ENCODE measurements at places on chromosomes 7 and 10.

DNA sequence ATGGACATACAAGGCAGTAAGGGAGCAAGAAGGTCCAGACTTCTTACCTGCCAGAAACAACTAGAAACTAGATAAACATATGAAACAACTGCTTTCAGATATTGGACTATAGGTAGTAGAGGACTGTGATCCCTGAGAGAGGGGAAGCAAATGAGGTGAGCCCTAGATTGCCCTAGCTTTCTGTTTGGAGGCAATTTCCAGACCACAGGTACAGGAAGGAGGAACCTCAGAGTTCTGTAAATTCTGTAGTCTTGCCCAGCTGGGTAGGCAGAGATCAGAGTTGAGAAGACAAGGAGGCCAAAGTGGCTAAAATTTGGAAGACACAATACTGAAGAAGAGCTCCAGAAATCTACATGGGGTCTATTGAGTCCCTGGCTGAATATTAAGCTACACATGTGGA lies 21.0 kb downstream of the CDK6 start:
- peaks cover 26% of the 10 kb centered on the region for H3K4me1 ChIP-seq
- H3K4me3 ChIP-seq, result no peak overlapping the region
- DNase-seq, result no peak

DNA sequence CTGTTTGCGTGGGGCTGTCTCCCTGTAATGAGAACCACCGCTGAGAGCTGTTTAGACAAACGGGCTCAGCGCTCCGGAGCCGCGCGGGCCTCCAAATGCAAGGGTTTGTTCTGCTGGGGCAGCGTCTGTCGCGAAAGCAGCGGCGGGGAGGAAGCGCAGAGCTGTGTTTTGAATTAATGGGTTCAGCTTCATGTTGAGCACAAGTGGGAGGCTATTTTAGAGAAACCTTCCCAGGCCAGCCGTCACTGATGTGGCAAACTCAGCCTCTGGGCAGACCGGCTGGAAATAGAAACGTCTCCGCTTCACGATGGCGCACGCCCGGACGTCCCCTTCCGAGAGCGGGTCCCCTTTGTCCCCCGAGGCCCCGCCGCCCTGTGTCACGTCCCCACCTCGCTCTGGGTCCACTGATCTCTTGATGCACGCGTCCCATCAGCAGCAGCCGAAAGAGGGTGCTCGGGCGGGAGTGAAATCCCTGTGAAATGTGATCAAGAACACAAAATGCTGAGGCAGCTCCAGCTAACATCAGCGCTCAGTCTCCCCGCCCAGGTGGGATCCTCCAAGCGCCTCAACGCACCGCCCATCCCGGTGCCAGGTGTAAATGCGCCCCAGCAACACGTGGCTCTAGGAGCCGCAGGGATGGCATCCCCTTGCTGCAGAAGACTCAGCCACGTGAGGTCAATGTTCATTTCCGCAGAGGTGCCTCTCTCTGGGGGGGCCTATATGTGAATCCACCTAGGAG lies 44.9 kb downstream of the BAMBI start:
- H3K4me3 ChIP-seq, result peak overlapping the region; percentile 35
- no peaks in the 10 kb centered on the region for H3K36me3 ChIP-seq
- peaks cover 31% of the 10 kb centered on the region for H3K4me1 ChIP-seq
- no peaks in the 10 kb centered on the region for H3K27me3 ChIP-seq

GRCh38 chr10:101141616-101142532 lies 10.8 kb downstream of the TLX1 start:
- H3K27me3 ChIP-seq, result peaks cover 95% of the 10 kb centered on the region
- H3K4me3 ChIP-seq, result no peak overlapping the region
- no peak overlapping the region for H3K27ac ChIP-seq
- 0 out of 2 replicates have a peak, but pooled peaks cover 3% of the 10 kb centered on the region for H3K4me1 ChIP-seq
- DNase-seq, result peak; percentile 76

DNA sequence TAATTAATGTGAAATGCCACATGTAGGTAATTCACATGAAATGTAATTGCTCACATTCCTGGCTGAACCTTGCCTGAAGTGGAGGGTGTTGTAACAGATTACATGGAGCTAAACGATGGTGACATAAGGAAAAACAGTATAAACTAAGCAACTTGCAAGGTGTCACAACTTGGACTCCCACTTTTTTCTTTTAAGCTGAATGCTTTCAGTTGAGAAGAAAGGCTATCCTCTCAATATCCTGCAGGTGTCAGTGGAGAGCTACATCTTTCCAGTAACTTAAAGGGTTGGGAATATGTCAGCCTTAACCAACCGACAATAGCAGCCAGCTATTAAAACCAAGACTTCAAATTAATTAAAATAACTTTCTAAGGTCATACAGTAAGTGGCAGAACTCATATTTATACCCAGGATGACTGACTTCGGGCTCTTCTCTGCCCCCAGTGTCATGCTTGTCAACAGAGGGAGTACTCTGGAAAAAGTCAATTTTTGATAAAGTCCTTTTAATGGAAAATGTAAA lies 33.7 kb downstream of the NRBF2 start:
- DNase-seq, result no peak
- no peak overlapping the region for H3K27ac ChIP-seq
- H3K27me3 ChIP-seq, result no peaks in the 10 kb centered on the region
- H3K4me1 ChIP-seq, result no peaks in the 10 kb centered on the region

DNA sequence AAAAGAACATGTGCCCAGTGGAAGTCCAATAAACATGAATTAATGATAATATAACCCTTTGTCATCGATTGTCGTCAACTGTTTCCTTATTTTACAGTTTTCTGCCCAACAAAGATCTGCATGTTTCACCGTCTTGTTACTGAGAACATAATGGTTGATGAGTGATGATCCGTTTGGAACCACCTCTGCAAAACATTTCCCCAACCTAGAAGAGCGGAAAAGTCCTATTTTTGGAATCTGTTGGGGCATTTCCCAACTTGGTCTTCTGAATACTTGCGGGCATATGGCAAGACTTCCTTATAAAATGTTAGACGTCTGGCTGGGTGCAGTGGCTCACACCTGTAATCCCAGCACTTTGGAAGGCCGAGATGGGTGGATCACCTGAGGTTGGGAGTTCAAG lies 32.1 kb downstream of the CNPY1 start:
- H3K27ac ChIP-seq, result no peak overlapping the region
- H3K4me3 ChIP-seq, result no peak overlapping the region
- no peaks in the 10 kb centered on the region for H3K4me1 ChIP-seq
- H3K36me3 ChIP-seq, result no peaks in the 10 kb centered on the region
- DNase-seq, result no peak

GRCh38 chr7:127995156-127995880 lies 35.9 kb downstream of the LRRC4 start:
- H3K36me3 ChIP-seq, result peaks cover 14% of the 10 kb centered on the region
- no peak overlapping the region for H3K27ac ChIP-seq
- peaks cover 37% of the 10 kb centered on the region for H3K4me1 ChIP-seq
- no peak overlapping the region for H3K4me3 ChIP-seq

DNA sequence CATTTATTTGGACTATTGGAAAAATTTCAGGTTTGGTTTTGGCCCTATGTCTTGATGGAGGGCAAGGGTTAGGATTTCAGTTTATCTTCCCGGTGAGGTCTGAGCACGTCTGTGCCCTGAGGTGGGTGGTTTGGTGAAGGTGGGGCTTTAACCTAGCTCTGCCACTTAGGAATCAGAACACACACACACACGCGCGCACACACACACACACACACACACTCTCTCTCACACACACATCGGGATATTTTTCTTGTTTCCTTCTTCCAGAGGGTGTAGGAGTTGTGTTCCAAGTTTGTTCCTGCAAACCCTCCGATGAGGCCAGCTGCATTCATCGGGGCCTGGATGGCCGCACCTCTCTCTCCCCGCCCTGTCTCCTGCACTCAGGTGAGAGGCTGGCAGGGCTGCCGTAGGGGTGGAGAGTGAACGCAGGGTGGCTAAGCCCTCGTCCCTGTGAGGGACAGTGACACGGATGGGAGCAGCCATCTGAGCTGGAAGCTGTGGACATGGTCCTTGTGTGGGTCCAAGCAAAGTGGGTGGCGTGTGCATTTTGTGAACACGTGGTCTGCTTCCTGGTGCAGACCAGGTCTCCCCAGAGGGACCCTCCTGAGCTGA lies 34.2 kb downstream of the CHST12 start:
- H3K4me1 ChIP-seq, result no peaks in the 10 kb centered on the region
- H3K36me3 ChIP-seq, result peaks cover 19% of the 10 kb centered on the region
- H3K4me3 ChIP-seq, result no peak overlapping the region
- H3K27me3 ChIP-seq, result no peaks in the 10 kb centered on the region

GRCh38 chr7:102450242-102450641 lies 14.4 kb downstream of the ALKBH4 start:
- H3K4me3 ChIP-seq, result no peak overlapping the region
- H3K36me3 ChIP-seq, result peaks cover 21% of the 10 kb centered on the region
- H3K27me3 ChIP-seq, result no peaks in the 10 kb centered on the region
- no peak overlapping the region for H3K27ac ChIP-seq
- H3K4me1 ChIP-seq, result peaks cover 22% of the 10 kb centered on the region

GRCh38 chr7:44050121-44050914 lies 5.8 kb downstream of the DBNL start:
- no peaks in the 10 kb centered on the region for H3K27me3 ChIP-seq
- no peak overlapping the region for H3K27ac ChIP-seq
- H3K4me3 ChIP-seq, result no peak overlapping the region
- no peak for DNase-seq
- peaks cover 10% of the 10 kb centered on the region for H3K4me1 ChIP-seq
- peaks cover 83% of the 10 kb centered on the region for H3K36me3 ChIP-seq

- H3K4me3 ChIP-seq, result peak overlapping the region; percentile 39
- DNase-seq, result no peak
- H3K4me1 ChIP-seq, result peaks cover 6% of the 10 kb centered on the region
- H3K27me3 ChIP-seq, result peaks cover 7% of the 10 kb centered on the region
These were observed 20.5 kb upstream of the CFAP46 start for GRCh38 chr10:132962623-132963429.

GRCh38 chr7:128231021-128231420 lies 10.1 kb upstream of the LEP start:
- H3K4me1 ChIP-seq, result no peaks in the 10 kb centered on the region
- no peak for DNase-seq
- no peak overlapping the region for H3K27ac ChIP-seq
- no peaks in the 10 kb centered on the region for H3K36me3 ChIP-seq
- H3K27me3 ChIP-seq, result peaks cover 12% of the 10 kb centered on the region
- no peak overlapping the region for H3K4me3 ChIP-seq
